ENCODE measurements at places on chromosomes 5 and 9.

DNA sequence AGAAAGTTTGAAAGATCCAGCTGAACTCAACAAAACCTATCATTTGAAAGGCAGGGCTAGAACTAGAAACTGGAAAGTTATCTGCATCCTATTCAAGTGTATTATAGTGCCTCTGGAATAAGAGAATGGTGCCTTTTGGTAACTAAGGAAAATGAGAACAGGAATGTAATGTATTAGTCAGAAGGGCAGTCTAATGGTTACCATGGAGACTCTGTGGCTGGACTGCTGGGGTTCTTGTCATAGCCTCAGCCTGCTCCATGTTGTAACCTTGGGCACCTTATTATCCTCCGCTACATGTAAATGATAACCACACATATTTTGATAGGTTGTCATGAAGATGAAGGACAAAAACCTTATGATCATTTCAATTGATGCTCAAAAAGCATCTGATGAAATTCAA is 24.6 kb upstream of the IFNB1 start:
- no peak for DNase-seq

DNA sequence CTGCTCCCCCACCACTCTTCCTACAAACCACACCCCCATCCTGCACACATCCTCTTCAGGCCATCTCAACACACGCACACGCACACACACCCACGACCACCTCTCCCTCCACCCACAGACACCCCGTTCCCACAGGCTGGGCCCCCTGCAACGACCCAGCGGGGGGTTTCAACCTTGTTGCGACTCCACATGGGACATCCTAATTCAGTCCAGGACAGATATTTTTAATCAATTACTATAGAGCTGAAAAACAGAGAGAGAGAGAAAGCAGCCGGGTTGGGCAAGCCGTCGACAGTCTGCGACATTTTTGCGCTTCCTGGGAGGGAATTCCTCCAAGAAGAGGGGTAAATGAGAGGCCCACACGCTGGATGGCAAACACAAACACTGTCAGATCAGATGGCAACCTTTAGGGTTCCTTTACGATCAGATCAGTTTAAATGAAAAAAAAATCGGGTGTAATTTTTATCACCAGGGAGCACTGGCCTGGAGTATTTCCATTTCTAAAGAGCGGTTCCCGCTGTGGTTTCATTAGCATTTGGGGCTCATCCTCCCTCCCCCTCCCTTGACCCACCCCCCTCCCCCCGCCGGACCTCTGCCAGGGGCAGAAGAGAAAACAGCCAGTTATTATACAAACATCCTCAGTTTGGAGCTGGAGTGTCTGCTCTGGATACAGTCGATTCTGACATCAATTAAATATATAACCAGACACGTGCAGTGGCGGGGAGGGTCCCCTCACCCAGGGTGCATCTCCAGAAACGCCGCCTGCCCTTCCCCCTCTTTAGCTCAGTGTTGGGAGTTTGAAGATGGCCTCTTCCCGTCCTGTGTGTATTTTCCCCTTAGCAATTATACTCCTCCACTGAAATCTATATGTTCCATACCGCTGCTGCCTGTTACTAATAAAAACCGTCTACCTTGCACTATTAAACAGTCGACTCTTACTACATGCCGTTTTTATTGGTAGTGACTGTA is 2.3 kb upstream of the IRX2 start:
- no peak for DNase-seq

GRCh38 chr9:134413890-134414623 is 87.8 kb downstream of the RXRA start:
- DNase-seq = no peak

- no peak for DNase-seq
Observed at GRCh38 chr5:106306313-106307028, 1364.3 kb downstream of the EFNA5 start.

DNA sequence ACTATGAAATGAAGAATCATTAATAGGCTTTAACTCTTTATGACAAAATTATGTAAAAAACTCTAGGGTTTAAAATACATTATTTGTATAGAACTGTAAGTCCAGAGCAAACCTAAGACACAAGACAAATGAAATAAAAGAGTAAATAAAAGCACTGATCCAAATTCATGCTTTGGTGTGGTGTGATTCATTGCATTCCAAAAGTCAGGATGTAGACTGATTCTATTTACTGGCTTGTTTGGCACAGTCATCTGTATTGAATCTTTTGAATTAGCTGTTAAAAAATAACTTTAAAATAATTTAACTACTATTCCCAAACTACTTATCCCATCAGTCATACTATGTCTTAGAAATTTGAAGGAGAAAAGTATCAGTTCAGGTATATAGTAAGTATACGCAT is 31.1 kb downstream of the IL4 start:
- no peak for DNase-seq

- DNase-seq = peak; percentile 33
Observed at GRCh38 chr5:66307647-66308241, 163.6 kb downstream of the SREK1 start.

DNA sequence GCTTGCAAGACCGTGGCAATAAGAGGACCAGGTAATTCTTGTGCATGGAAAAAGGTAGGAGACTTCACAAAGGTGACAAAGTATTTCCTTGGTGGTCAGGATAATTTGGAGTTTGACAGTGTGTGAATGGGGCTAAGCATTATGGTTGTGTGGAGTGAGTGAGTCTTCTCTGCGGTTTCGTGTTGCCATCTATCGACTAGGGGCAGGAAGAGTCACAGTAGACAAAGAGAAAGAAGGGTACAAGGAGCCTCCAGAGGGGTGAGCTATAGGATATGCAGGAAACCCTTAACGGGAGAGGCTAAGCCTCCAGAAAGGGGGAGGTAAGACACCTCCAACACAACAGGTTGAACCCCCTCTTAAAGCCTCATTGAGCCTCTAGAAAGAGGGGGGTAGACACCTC is 64.0 kb upstream of the RANBP6 start:
- DNase-seq = no peak

DNA sequence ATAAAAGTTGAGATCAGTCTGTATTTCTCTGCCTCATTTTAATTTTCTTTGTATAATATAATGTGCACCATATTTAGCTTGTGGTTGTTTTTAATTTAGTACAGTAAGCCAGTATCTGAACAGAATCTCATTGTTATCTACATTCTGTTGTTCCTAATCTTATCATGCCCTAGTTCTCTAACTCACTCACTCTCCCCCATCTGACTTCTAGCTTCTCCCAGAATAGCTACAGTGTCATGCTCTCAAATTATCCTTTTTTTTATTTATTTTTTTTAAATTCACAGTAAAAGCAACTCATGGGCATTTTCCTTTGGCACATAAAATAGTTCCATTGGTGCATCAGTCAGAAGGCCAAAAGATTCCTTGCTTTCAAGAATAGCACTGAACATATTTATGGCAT is 156.6 kb downstream of the TRPM3 start:
- no peak for DNase-seq
